Breast epithelium (tissue), 4 donors: ENCODE measurements at places on chromosomes 16 and 17. TPM values are rescaled to one million over a fixed set of nuclear protein-coding genes. Genes with fewer than 3 reads are reported as not detected.

GRCh38 chr16:87570938-87571867 is 31.1 kb upstream of the JPH3 start:
- no peak overlapping the region for H3K27ac ChIP-seq
- DNase-seq: no peak
- no peaks in the 10 kb centered on the region for H3K27me3 ChIP-seq
- no peak overlapping the region for H3K4me3 ChIP-seq

MT1F gene
- total RNA-seq: 9.1 TPM

SSTR5 gene
- total RNA-seq: not detected

ZG16B gene
- 46.5 TPM for total RNA-seq

APRT gene
- total RNA-seq: 93.8 TPM

GRCh38 chr16:19374402-19374801 is 43.3 kb upstream of the TMC5 start:
- H3K27me3 ChIP-seq: no peaks in the 10 kb centered on the region
- no peaks in the 10 kb centered on the region for H3K36me3 ChIP-seq
- no peak overlapping the region for H3K27ac ChIP-seq
- no peak for DNase-seq
- H3K4me3 ChIP-seq: no peak overlapping the region

- H3K4me3 ChIP-seq: no peak overlapping the region
- H3K36me3 ChIP-seq: no peaks in the 10 kb centered on the region
Measured at GRCh38 chr17:4444782-4445473, 11.2 kb downstream of the SPNS3 start.
